SW 1271 (cell line): ENCODE measurements at places on chromosomes 5 and 9.

- no peak for DNase-seq
These were observed 295.4 kb downstream of the CSNK1G3 start for GRCh38 chr5:123807177-123807945.

DNA sequence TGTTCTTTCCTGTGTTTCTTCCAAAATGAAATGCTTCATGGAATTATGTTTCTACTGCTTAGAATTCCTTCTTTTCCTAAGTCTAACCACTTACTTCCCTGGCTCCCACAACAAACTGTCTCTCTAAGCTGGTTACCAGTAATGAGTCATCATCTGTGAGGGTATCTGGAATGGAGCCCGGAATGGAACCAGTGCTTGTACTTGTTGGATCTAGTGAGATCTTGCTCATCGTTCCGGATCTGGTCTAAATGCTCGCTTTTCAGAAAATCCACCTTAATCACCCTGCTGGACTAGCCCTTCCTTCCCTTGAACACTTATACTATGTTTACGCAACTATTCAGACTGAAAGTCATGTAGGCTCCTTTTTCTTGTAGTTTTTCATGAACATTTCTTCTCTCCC, 184.8 kb downstream of the PBX3 start:
- peak; percentile 98 for DNase-seq

GRCh38 chr5:141513627-141514329, 24.9 kb downstream of the PCDHGC5 start:
- DNase-seq = no peak

GRCh38 chr5:111124793-111125192, 32.6 kb downstream of the WDR36 start:
- no peak for DNase-seq

DNA sequence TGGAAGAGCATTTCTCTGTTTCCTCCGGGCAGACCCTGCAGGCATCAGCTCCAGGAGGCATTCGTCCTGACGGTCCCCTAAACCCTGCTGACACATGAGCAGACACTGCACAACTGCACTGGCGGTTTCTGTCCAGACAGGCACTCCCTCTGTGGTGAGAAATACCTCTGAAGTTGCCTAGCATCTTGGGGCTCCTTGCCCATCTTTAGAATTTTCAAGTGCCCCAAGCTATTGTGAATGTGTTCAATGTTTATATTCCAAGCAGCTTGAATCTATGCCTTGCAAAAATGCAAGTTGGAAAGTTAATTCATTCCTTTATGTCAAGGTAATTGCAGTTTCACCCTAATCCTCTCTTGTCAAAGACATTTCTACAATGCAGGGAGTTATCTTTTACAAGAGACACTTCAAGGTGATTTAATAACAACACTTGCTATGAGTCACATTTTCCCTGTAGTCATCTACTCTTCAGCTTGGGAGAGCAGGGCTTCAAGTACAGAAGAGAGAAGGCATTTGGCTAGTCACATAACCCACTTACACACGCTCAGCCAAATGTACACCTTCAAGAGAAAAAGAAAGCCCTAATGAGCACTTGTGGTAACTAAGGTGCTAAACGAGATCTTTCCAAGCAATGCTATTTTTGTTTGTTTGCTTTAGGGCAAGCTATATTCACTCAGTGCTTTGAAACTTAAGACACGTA, 302.5 kb downstream of the MLLT3 start:
- no peak for DNase-seq

DNA sequence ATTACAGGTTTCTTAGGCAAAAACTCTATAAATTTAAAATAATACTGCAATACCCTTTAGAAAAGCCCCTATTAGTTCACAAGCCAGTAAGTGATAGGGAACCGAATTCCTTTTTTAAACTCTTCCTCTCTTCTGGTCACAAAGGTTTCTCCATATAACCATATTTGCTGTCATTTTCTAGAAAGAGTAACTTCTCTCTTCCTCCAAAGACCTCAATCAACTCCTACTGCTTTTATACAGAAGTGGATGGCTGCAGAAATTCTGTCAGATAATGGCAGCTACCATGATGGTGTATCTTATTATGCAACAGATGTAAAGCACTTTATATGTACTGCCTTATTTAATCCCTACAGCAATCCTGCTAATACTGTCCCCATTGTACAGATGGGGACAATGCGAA, 6.2 kb downstream of the TUT7 start:
- no peak for DNase-seq

DNA sequence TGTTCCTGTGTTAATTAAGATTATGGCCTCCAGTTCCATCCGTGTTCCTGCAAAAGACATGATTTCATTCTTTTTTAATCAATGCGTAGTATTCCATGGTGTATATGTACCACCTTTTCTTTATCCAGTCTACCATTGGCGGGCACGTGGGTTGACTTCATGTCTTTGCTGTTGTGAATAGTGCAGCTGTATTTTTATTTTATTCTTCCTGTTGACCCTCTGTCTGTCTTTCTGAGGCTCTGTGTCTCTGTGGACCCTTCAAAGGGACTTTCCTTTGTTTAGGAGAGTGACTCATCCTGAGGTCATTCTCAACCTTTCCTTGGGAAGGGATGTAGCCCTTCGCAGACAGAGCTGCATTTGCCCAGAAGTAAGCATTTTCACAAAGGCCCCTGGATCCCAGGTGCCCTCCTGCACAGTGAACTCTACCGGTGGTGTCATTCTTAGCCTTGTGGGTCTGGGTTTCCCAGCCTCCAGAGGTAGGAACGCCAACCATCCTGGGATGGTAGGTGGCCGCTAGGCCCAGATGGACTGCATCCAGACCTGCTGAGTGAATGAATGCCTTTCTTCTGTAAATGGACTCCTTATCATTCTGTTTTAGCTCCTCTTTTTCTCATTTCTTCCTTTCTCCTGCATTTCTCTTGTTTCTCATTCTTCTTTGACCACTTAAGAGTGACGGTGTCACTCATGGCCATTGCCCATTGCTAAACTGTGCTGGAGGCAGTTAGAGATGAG, 22.4 kb downstream of the TRIO start:
- peak; percentile 67 for DNase-seq

- DNase-seq = no peak
These were observed 11.7 kb upstream of the TMED7 start for GRCh38 chr5:115637507-115637906.

GRCh38 chr9:111662576-111663300, 1.3 kb downstream of the GNG10 start:
- DNase-seq = no peak

GRCh38 chr9:95499847-95500246, 16.9 kb downstream of the PTCH1 start:
- no peak for DNase-seq

DNA sequence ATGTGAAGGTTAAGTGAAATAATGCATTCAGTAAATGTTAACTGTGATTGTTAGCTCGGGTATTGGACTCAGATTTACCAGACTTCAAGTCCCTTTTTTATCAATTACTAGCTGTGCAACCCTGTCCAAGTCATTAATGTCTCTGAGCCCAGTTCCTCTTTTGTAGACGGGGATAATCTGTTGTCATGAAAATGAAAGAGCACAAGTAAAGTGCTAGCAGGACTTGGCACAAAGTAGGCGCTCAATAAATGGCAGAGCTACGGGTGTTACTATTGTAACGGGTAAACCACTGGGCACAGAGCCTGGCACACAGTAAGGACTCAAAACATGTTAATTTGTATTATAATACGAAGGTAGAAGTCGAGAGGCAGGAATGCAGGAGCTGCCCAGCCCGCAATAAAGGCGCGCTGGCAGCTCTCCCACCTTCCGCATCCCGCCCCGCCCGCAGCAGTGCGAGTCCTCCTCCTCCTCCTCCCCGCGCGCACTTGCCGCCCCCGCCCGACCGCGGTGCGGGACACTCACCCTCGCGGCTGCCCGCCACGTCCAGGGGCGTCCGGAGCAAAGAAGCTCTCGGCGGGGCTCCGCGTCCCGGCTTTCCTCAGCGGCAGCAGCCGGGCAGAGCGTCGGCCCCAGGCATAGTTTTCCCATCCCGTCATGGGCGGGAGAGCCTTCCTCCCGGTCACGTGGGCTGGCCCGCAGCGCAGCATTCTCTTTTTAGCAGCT, at the start of gene C1QTNF2:
TSS of gene C1QTNF2 (minus strand) at position 637 of the 723 bp plus-strand sequence. CDS start 15,615 bp downstream, outside the sequence.
- DNase-seq = no peak

GRCh38 chr5:97088774-97089148, 53.6 kb downstream of the LIX1 start:
- DNase-seq = no peak

DNA sequence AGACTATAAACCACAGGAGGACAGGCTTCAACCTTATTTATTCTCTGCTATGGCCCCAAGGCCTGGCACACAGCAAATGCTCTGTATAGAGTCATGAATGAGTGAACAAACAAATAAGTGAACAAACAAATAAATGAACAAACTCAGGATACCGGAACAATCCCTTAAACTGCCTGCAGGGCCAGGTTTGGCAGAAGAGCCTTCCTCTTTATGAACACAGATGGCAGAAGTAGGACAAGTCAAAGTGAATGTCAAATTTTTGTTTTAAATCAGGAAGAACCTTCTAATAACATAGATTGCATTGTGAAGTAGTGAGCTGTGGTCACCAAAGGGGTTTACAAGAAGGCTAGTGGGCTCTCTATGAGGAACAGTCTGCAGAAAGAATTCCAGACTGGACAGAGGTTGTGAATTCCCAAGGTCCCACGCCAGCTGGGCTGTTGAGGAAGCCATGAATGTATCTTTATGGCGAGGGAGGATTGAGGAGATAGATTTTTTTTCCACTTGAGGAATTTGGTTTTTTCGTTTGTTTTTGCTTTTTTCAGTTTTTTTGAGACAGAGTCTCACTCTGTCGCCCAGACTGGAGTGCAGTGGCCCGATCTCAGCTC, 30.3 kb upstream of the STING1 start:
- no peak for DNase-seq

GRCh38 chr5:5770825-5771224, 348.3 kb downstream of the ICE1 start:
- DNase-seq = no peak

GRCh38 chr5:163387589-163388343, 49.6 kb upstream of the CCNG1 start:
- DNase-seq = no peak

DNA sequence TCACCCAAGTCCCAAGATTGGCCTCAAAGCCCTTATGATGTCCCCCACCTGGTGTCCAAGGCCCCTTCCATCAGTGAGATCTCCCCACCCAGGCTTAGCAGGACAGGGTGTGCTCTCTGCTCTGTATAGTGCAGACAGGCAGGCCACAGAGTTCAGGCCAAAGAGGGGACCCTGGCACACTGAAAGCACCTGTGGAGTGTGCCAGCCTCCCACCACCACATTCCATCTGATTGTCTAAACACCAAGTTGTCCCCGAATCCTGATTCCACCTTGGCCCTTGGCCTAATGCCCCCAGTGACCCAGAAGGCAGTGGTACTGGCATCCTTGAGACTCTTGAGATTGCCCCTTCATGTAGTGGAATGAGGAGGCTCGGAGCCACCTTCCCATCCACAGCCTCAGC, 5.4 kb downstream of the SPINK4 start:
- DNase-seq = no peak

DNA sequence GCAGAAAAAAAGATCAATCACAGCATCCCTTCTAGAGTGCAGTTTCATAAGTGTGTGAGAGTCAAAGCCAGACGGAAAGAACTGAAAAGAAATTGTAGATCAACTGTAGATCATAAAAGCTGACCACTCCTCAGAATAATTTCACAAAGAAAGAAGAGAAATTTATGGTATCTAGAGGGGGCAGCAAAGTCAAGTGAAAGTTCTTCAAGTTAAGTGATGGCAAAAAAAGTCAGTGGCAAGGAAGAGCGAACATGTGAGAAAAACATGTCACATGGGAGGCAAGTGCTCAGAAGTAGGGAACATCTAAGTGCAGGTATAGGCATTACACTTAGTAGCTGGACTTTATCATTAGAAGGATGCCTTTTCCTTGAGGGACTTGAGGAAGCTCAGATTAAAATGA, 245.1 kb upstream of the ISL1 start:
- DNase-seq = no peak

DNA sequence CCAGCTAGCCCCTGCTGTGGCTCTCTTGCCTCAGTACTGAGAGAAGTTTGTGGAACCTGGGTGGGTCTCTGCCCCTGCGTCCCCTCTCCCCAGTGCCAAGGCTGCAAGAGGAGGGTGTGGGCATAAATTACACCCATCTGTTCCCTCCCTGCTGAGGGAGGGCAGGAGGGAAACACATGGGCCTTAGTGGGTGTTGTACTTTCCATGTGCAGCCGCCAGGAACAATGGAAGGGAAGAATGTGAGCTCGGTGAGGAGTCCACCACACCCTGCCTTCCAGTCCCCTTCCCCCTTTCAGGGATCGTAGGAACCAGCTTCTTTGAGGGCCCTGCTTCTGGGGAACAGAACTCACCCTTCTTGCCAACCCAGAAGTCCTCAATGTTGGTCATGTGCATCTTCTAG, 138.2 kb upstream of the KLF4 start:
- DNase-seq = no peak

DNA sequence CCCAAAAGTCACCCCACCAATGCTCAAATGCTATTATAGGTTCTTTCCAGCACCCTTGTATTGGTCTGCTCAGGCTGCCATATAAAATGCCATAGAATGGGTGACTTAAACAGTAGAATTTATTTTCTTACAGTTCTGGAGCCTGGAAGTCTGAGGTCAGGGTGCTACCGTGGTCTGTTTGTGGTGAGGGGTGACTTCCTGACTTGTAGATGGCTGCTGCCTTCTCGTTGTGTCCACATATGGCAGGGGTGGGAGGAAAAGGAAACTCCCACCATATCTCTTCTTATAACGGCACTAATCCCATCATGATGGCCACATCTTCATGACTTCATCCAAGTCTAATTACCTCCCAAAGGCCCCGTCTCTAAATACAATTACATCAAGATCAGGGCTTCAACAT, 257.8 kb upstream of the TARS1 start:
- DNase-seq = no peak

- DNase-seq = no peak
These were observed 173.5 kb upstream of the FBXL7 start for GRCh38 chr5:15326471-15326870.

- DNase-seq = no peak
These were observed 24.7 kb upstream of the ACOT12 start for GRCh38 chr5:81418606-81419005.

DNA sequence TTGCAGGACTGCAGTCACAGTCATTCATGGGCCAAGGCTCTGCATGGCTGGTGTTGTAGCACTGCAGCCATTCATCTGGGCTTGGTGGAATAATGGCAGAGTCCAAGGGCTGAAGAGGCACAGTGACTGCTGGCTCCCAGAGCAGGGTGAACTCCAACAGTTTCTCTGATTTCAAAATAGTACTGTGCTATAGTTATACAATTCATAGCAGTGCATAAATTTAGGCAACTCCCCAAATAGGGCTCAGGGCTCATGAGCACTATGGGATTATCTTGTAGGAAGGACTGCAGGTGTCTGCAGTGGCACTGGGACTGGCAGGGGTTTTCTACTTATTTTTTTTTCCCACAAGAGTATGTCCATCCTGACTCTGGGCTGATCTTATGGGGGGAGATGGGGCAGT, 642.5 kb upstream of the SGCD start:
- DNase-seq = no peak

- no peak for DNase-seq
These were observed 266.2 kb downstream of the ARHGAP26 start for GRCh38 chr5:143036146-143036927.

- no peak for DNase-seq
These were observed 436.0 kb downstream of the ZNF608 start for GRCh38 chr5:124310453-124310852.
